Suprapubic skin (tissue), 4 donors: ENCODE measurements at places on chromosomes 3 and 15. TPM values are rescaled to one million over a fixed set of nuclear protein-coding genes. Genes with fewer than 3 reads are reported as not detected.

Gene GATA2
- 6.4 TPM for total RNA-seq

Gene WDR49
- total RNA-seq = not detected

Gene CD80
- total RNA-seq = not detected

Gene CFAP91
- total RNA-seq = 1.7 TPM

GRCh38 chr3:98343647-98344507 is 9.8 kb upstream of the OR5K4 start:
- DNase-seq = no peak

DNA sequence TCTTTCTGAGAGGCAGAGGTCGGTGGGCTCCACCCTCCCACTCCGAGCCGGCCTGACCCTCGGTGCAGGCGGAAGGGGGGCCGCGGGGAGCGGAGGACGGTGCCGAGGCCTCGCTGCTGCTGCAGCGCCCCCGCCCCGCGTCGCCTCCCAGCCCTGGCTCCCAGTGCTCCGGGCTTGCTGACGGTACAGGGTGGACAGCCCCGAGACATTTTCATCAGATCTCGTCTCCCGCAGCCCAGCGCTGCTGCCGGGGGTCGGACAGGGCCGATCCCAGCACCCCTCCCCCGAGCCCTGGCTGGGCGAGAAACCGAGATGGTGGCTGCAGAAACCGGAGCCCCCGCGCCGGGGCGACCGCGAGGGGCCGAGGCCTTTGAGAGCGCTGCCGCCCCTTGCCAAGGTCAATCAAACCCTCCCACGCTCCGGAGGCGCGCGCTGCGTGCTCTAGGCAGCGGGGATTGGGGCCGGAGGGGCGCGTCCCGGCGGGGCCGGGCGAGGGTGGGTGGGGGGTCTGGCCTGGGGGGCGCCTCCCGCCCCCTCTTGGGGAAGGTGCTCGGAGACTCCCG is 42.5 kb downstream of the EPHB3 start:
- no peak for DNase-seq

DNA sequence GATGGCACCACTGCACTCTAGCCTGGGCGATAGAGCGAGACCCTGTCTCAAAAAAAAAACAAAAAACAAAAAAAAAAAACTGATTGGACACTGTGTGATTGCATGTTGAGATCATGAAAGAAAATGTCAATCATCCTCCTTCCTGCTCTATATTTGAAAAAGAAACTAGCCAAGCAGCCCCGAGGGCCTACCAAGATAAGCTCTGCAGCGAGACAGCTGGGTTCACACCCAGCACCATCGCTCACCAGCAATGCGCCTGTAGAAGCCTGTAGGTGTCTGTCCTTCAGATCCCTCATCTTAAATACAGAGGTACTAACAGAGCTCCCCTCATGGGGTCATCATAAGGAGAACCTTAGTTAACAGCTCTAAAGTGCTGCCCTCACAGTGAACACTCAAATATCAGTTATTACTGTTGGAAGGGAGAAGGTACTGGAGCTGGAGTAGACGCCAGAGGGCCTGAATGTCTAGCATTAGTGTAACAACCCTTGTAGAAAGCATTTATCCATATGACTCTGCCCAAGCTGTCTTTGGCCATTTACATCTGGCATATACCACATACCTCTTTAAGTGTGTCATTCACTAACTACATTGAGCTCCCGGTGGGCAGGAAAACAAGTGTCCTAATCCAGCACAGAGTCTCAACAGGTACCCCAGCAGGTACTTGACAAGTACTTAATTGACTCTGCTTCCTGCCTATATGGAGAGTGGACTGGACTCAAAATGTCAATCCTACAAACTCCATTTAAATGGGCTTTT is 22.9 kb downstream of the MYLK start:
- DNase-seq = no peak

DNA sequence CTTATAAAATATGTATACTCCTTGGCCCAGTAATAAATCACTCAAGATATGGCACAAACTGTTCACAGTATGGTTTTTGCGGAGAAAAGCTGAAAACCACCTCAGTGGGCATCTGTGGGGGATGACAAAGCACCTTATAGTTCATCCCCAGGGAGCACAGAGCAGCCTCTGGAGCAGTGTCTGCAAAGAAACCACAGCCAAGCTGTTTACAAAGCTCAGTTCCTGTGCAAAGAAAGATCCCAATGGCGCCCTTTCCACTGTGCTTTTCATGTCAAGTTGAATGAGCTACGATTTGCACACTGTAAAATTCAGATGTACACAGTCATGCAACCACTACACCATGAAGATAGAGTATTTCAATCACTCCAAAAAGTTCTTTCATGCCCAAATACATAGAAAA is 2.5 kb upstream of the EFCC1 start:
- DNase-seq = no peak

- no peak for DNase-seq
Observed at GRCh38 chr3:13049400-13049799, 23.8 kb downstream of the IQSEC1 start.

DNA sequence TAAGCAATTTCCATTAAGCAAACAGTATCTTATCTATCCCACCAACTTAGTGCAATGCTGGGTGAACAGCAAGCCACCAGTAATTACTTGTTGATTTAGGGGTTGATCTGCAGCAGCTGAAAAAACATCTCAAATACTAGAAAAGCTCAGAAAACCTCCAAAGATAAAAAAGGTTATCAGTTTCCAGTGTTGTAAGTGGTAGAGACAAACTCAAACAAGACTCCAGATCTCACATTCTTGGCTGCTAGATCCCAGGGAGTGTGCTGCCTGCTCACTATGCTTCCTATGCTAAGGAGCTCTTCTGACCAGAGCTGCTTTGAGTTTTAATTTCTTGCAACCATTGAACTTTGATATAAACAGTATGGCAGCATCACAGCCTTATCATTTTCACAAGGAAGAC is 11.3 kb downstream of the B3GALNT1 start:
- DNase-seq = no peak

DNA sequence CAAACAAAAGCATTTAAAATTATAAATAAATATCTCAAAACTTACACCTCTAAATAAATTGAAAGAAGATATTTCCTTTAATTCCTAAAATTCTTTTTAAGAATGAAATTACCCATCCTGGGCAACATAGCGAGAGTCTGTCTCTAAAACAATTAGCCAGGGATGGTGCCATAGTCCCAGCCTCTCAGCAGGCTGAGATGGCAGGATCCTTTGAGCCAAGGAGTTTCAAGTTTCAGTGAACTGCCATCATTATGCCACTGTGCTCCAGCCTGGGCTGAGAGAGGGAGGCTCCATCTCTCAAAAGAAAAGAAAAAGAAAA is 25.4 kb downstream of the AADAC start:
- DNase-seq = no peak

DNA sequence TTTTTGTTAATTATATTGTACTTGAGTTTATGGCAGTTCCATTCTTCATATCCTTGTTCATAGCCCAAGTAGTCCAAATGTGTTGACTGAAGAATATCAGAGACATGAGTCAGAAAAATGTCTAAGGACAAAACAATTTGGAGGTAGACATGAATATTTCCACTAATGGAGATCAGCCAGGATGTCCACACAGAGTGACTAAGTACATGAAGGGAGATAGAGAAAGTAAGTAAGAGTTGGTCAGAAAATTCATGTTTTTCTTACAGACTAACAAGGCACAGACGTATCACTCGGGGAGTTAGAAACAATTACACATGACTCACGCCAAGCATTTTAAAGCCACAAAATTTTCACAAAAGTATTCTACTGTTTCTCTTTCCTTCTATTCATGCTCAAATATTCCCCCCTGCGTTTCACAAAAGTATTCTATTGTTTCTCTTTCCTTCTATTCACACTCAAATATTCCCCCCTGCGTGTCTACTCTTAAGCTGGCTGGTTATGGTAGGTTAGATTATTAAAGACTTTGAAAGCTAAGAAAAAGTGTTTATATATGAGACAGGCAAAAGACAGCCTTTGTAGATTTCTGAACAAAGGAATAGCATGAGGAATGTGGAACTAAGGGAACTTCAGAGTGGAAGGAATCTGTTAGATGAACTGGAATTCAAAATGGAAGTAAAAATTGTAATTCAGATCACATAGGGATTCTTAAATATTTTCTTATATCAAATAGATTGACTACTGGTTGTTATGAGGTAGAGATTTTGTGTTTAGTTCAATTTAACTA is 648.7 kb upstream of the CCDC54 start:
- no peak for DNase-seq

DNA sequence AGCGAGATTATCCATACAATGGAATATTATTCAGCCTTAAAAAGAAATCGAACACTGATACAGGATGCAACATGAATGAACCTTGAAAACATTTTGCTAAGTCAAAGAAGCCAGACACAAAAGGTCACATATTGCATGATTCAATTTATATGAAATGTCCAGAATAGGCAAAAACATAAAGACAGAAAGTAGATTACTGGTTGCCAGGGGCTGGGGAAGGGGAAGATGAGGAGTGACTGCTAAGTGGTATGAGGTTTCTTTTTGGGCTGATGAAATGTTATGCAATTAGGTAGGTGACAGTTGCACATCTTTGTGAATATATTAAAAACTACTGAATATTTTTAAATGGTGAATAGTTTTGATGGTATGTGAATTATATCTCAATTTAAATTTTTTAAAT is 38.3 kb downstream of the LRRFIP2 start:
- no peak for DNase-seq

DNA sequence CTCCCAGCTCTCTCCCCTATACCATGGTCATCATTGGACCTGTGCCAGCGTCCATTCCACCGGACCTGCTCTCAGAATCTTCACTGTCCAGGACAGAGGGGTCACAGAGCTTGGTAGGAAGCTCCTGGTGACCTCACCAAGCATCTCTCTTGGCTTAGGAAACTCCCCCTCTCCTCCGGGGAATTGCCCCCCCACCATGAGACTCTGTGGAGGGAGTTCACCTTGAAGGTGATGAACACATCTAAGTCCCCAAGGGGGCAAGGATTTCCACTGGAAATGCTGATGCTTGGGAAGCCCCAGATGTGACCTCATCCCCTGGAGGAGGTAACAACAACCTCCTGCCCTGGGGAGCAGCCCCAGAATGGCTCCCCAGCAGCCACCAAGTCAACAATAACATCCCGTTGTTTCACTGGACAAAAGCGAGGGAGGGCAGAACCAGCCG is 3.2 kb downstream of the SEMA7A start:
- no peak for DNase-seq

GRCh38 chr15:67035886-67036285 is 29.5 kb upstream of the SMAD3 start:
- no peak for DNase-seq
